ENCODE measurements at places on chromosomes 5 and 9.

DNA sequence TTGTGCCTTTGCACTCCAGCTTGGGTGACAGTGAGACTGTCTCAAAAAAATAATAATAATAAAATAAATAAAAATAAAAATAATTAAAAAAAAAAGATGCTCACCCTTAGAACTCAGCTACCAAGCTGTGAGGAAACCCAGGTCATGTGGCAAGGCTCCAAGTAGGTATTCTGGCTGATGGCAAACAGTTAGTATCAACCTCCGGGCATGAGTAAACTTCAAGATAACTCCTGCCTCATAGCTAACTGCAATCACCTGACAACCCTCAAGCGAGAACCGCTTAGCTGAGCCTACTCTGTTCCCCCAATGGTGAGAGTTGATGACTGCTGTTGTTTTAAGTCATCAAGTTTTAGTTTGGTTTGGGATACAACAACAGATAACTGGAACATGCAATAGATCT lies 6.1 kb upstream of the SLC44A1 start:
- DNase-seq, result no peak

DNA sequence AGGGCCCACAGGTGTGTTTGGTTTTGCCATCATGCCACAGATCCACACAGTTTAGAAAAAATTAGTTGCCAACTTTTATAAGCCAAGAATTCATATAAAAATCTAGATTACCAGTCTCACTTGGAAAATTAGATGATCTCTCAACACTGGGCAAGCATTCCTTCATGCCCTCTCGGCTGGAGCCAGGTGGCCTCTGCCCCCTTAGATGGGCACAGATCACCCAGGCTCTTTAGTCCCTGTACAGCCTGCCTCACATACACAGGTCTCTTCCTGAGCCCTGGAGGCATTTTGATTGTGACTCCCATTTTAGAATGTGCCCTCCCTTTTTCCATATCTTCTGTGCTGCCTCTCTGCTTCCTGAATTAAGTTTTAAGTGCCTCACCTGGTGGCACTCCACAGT lies 20.0 kb downstream of the ACO1 start:
- no peak for DNase-seq

DNA sequence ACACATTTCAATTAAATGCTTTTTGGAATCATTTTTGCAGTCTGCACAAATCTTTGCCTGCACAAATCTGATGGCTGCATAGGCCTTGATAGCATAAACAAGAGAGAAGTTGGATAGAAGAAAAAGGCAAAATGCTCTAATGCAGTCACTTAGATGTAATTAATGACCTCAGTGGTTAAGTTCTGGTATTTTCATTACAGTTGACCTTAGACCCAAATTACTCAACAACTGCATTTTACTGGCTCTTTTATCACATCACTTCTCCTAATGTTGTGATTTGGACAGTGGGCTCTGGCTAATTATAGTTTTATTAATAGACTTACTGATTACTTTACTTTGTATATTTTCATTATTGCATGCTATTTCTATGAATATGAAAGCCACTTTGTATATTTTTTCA lies 34.3 kb downstream of the NTRK2 start:
- DNase-seq, result no peak

- no peak for DNase-seq
Measured at GRCh38 chr9:91483835-91484234, 60.2 kb upstream of the NFIL3 start.

- peak; percentile 65 for DNase-seq
Measured at GRCh38 chr9:128689820-128690683, 1.0 kb downstream of the SET start.

GRCh38 chr9:123327697-123328100 lies 28.3 kb upstream of the CRB2 start:
- DNase-seq, result no peak

GRCh38 chr5:142432961-142433360 lies 108.1 kb upstream of the SPRY4 start:
- no peak for DNase-seq

GRCh38 chr9:130473566-130473965 lies 28.8 kb downstream of the ASS1 start:
- DNase-seq, result no peak

GRCh38 chr5:121870489-121870888 lies 18.8 kb downstream of the FTMT start:
- DNase-seq, result peak; percentile 4

DNA sequence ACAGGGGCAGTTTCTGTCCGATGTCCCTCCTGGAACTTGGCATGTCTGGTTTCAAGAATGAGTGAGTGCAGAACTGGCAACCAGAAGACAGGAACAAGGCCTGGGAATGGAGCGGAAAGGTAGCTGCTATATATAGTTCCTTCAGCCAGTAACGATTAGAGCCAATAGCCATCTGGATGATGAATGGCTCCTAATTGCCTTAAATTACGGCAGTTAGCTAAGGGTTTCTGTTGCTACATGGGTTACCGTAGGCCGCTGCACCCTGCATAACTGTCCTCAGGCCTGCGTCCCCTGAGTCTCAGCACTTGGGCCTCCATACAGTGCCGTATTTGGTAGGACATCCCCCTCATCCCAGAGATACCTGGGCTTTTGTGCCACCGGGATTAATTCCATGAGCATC lies 29.4 kb downstream of the WWC1 start:
- DNase-seq, result no peak

GRCh38 chr9:132169672-132170392 lies 8.0 kb downstream of the NTNG2 start:
- peak; percentile 46 for DNase-seq

DNA sequence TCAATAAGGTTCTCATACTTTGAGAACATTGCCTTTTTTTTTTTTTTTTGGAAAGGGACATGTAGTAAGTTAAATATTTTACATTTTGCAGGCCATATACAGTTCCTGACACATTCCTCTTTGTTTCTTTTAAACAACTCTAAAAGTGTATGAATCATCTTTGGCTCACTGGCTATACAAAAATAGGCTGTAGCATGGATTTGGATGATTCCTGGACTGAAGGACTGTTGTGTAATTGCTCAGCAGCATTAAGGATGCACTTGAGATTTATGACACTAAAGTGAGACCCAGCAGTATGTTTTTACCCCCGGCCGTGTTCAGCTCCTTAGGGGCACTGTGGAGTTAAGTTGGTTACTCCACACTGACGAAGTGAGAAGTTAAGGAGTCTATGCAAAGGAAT lies 41.3 kb downstream of the VPS13A start:
- peak; percentile 82 for DNase-seq

GRCh38 chr5:146249801-146250200 lies 46.4 kb downstream of the RBM27 start:
- no peak for DNase-seq

DNA sequence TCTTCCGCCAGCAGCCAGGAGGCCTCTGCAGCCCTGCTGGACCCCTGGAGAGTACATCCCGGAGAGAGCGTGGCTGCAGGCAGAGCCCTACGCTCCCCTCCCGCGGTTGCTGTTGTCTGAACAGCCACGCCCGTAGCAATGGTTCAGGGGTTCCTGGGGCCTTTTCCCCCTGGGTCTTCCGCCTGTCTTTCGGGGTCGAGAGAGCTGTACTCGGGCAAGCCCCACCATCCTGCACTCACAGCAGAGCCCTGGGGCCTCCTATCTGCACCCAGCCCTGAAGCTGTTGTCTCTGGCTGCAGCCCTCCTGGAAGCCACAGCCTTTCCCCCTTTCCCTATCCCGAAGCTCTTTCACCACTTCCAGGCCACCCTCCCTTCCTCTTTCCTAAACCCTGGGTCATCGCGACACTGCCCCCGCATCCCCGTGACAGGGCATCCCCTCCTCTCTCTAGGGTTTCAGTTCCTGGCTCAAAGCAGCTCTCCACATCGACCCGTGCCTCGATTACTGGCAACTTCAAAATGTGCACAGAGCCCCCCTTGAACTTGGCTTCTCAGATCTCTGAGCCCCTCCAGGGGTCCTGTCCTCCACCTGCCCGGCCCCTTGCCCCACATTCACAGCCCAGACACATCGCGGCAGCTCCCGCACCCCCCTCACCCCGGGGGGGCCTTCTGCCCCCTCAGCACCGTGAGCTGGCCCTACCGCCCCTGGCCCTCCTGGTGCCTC lies 43.9 kb upstream of the CEP72 start:
- no peak for DNase-seq

- DNase-seq, result peak; percentile 65
Measured at GRCh38 chr5:148998174-148998797, 64.6 kb downstream of the SH3TC2 start.

GRCh38 chr9:106874652-106875051 lies 11.7 kb downstream of the ZNF462 start:
- no peak for DNase-seq

DNA sequence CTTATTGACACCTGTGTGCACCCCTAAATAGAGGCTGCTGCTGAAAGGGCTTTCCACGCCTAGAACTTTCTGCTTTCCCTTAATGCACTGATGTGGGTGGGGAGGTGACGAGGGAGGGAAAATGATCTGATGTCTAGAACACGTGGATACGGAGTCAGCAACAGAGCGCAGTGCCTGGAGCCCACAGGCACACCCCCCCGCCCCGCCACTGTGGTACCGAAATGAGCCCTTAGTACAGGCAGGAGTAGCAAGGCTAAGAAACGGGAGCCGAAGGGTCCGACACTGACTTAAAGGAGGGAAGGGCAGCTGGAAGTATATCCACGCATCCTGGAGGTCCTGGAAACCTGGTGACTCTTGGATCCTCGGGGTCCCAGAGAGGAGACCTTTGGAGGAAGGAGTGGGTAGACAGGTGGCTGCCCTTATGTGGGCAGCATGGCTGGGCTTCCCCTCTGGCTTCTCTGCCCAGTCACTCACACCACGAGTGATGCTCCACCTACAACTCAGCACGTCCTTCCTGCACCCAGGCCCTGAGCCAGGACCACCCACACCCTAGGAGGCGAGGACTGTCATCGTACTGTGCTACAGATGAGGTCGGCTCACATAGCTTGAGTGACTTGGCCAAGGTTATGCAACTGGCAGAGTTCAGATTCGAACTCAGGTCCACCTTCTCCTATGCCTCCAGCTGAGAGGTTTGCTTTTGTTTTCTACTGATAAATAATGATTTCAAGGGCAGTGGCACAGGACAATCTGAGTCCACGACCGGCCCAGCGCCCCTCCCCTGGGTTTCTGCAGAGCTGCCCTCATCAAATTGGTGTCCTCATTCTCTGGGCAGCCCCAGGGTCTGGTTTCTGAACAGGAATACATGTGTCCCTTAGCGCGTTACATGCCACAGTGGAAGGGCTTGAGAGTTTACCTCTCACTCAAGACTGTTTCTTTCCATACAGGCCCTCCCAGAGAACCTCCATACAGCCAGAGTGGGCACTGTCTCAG lies 4.7 kb upstream of the VAV2 start:
- DNase-seq, result peak; percentile 8

GRCh38 chr9:95588724-95589588 lies 72.2 kb upstream of the PTCH1 start:
- no peak for DNase-seq

DNA sequence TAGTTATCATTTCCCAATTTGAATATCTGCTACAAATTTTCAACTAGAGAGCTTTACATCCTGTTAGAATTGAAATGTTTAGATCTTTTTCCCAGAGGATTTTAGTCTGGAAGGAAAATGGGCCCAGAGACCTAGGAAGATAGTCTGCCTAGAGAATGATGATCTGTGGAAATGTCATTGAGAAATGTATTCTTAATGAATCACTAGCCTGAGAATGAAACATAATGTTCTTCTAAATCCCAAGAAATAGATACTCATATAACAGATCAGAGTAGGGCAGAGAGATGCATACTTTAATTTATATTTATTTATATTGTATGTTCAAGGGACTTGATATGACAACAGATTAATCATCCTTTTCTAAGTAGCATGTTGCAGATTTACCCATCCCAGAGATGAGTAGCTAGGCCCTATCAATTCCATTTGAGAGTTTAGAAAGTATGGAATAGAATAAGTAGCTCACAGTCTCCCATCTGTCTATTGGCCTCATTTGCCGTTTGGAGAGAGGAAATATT lies 25.1 kb upstream of the SLC44A1 start:
- DNase-seq, result peak; percentile 32

DNA sequence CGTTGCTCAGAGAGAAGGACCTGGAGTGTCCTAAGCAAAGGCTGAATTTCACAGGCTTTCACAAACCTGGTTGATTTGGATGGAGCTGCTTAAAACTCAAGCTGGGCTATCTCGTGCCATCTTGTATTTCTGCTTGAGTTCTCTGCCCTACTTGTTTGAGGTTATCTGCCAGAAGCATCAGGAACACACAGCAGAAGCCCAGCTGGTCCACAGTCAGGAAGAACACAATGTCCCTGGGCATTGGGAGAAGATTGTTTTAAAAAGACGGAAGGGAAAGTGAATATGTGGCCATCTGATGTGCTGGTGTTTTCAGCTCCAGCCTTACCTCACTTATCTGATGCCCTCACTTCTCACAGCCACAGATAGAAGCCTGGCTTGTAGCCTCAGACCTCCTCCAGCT lies 32.9 kb upstream of the SLC36A1 start:
- no peak for DNase-seq

DNA sequence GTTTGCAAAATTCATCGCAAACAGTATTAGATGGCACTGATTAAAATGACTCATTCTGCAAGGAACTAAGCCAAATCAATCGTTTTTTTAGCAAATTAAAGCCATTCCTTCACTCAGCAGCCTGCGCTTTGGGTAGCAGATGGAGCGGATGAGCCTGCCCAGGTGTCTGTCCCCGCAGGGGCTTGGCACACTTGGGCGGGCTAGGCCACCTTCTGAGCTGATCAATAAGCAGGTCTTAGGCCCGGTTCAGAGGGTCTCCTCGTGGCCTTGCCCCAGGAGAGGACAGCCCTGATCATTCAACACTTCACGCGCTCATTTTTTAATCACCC lies 78.0 kb upstream of the FCN1 start:
- no peak for DNase-seq

DNA sequence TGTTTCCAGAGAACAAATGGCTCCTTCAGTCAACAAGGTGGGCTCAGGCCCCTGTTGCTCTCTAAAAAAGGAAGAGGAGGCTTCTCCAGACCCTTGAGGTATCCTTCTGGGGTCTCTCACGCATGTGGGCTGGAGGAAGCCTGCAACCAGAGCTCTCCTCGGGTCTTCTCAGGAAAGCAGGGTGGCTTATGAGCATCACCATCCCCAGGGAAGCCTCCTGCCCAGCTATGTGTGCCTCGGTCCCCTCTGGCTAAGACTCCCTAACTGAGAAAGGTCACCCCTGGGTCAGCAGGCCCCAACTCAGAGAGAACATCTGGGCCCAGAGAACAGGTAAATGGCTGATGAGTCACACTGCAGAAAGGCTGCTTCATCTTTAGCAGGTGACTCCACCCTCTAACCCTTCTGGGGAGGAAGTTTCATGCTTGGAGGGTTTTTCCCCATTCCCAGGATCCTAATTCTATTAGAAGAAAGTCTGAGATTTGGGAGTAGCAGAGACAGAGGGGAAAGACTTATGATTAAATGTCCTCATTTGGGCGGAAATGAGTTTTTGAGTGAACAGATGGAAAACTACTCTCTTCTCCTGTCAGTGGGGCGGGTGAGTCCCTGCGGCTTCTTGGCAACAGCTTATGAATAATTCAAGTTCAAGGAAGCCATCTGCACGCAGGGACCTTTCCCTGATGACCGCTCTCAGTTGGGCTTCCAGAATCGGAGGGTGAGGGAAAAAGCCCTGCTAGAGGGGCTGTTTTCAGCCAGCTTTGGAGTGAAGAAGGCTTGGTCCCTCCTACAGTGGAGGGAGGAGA lies 41.9 kb downstream of the TGFBI start:
- DNase-seq, result no peak

- DNase-seq, result no peak
Measured at GRCh38 chr5:17426104-17426749, 71.8 kb upstream of the TAF11L2 start.

Data from fibroblast of skin of scalp (primary cell).